ENCODE measurements at places on chromosomes 5 and 9. TPM values are rescaled to one million over a fixed set of nuclear protein-coding genes. Genes with fewer than 3 reads are reported as not detected.

The SAXO1 gene
- total RNA-seq: not detected

The TMEM215 gene
- not detected for total RNA-seq

The PCDHB15 gene
- total RNA-seq: 1.0 TPM

The PDZD2 gene
- total RNA-seq: not detected

The SNX18 gene
- 49.5 TPM for total RNA-seq

Measured in SJSA1 (cell line).